ENCODE measurements at places on chromosomes 16 and 17. TPM values are rescaled to one million over a fixed set of nuclear protein-coding genes. Genes with fewer than 3 reads are reported as not detected.

DNA sequence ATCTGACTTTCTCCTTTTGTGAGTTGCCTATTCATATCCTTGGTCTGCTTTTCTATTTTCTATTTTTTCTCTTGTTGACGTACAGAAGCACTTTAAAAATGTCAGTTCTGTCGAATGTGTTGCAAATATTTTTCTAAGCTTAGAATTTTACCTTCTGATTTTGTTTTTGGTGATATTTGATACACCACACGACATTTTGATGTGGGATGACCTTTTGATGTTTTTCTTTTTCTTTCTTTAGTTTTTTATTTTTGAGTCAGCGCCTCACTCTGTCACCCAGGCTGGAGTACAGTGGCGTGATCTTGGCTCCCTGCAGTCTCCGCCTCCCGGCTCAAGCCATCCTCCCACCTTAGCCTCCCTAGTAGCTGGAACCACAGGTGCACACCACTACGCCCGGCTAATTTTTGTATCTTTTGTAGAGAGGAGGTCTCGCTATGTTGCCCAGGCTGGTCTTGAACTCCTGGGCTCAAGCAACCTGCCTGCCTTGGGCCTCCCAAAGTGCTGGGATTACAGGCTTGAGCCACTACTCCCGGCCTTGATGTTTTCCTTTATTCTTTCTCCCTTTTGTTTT is 39.6 kb downstream of the WSB1 start:
- no peak for DNase-seq

- peak; percentile 64 for DNase-seq
Observed at GRCh38 chr17:5785867-5786509, 201.7 kb upstream of the NLRP1 start.

DNA sequence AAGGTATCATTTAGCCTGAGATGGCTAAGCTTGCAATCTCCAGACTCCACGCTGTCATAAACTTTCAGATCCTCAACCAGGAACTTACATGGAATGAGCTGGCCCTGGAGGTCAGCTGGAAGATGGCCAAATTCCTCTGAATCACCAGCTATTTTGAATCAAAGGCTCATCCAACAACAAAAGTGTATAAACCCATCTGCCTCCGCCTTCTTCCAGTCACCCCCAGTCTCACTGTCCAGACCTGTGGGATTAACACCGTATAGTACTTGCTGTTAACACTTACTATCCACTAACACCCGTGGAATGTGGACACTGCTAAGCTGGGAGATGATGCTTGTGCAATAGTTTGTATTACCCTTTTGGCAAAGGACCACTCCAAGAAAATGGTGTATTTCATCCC is 1.9 kb upstream of the LCMT1 start:
- no peak for DNase-seq

DNA sequence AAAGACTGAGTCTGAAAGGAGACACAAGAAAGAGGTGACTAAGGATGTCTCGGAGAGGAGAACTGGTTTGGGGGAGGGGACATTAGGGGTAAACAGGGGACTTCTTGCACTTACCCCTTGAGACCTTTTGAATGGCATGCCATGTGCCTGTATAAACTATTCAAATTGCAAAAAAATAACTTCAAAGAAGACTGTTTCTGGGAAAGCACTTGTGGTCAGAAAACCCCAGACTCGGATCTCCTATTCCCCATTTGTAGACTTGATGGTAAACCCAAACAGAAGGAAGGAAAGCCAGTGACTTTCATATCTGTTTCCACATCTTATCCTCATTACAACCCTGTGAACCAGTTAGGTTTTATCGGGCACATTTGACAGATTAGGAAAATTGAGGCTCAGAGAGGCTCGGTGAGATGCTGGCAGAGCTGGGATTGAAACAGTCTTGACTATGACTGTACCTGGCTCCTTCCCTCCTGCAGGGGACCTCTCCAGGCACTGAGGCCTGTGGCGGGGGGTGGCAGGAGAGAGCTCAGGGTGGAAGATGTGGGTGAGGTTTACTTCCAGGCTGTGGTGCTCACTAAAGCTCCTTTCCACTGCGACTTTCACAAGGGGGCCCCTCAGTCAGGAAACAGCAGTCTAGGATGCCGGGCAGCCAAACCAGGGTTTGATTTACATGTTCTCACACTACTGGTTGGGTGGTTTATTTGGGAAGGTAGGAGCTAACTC is 30.5 kb upstream of the PLCG2 start:
- peak; percentile 68 for DNase-seq

Gene KCTD19
- total RNA-seq: not detected
